ENCODE measurements at places on chromosomes 1 and 21.
A peak's percentile ranks its signal among the peaks of the same experiment; 100 is the strongest.

DNA sequence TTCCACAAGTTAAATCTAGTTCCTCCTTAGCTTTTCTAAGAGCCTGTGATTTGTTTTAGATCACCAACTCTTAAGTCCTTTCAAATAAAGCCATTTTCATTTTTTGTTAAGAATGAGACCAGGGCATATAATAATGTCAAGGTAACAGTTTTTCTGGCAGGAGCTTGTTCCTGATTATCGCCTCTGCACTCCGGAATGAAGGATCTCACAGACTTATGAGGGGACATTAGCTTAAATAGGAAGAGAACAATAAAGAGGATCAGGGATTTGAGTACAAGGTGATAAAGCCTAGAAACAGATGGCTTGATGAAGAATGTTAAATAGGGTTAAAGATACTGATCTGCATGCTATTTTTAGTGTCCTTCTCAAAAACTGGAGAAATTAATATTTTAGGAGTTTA, 13.6 kb upstream of the OTUD7B start:
- DNase-seq: no peak

DNA sequence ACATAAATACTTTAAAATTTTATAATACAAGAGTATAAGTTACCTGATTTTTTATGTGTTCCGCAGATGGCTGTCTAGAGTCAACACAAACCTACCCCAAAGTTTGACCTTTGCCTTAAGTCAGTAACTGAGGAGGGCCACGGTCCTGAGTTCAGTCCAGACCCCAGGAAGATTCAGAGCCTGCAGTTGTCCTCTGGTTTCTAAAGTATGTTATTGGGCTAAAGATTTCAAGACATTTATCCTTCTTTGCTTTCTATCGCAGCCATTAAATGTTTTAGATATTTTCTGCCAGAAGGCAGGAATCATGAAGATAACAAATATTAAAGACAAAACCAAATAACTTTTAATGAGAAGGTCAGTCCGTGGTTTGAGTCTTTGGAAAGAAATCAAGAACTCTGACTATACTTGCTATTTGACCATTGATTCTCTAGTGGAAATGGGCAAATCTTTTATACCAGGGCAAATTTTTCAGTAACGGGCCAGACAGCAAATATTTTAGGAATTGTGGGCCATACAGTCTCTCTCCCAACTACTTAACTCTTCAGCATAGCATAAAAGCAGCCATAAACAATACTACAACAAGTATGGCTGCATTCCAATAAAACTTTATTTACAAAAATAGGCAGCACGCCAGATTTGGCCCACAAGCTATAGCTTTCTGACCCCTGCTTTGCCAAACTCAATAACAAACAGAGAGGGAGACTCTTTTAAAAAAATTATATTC, 38.0 kb upstream of the HAO2 start:
- no peak for DNase-seq

GRCh38 chr1:37732111-37732780, 32.7 kb downstream of the EPHA10 start:
- no peak for DNase-seq

DNA sequence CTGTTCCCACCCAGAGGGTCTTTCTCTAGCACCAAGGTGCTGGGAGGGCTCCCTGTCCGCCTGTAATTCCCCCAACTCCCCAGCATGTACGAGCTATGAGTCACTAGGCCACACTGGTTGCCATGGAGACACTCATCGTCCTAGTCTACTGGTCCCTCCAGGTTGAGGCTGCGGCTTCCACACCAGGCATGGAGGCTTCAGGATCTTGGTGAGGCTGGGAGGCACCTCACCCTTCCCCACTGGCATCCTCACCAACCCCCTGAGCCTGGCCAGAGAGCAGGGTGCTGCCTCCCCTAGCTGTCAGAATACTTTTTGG, 75.6 kb upstream of the KAZN start:
- no peak for DNase-seq

DNA sequence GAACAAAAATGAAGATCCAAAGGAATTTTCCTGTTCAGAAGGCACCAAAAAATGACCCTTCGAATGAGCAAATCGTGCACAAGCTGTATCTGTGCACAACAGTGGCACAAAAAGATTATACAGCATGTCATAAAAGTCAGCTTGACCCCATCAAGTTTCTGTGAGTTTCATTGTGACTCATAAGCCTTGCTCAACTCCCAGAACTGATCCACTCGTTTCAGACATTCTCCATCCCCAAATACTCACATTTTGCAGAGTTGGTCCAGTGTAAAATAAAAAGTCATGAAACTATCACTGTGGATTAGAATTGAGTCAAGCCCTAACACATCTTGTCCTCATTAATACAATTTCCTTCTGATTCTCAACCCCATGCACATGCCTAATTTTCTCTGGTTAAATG, 174.7 kb upstream of the PKN2 start:
- no peak for DNase-seq

- DNase-seq: no peak
Observed at GRCh38 chr21:34311561-34312330, 52.1 kb upstream of the KCNE2 start.

GRCh38 chr1:223551610-223552009, 113.9 kb downstream of the CAPN8 start:
- DNase-seq: no peak

DNA sequence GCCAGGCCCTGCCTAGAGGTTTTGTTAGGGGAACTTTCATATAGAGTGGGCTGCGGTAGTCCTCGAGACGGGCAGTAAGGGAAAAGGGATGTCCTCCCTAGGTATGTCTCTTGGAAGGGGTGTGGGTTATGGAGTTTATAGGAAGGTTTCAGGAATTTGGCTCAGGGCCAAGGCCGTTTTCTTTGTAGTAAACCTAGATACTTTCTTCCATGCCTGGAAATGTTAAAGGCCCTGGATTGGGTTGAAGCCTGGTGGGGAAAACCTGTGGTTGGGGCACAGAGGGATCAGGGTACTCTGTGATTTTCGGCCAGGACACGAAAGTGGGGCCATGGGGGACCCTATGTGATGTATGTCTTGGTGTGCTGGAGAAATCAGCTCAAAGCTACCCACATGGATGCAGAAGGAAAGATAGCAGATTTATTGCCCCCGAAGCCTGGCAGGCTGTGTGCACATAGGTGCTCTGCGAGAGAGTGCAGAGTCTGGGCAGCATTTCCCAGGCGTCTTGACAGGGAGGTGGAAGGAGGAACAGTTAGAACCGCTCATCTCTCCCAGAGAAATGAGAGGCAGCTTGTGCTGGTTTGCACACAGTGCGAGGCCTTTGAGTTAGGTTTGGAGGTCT, 1.7 kb downstream of the SNAP47 start:
- DNase-seq: no peak

GRCh38 chr1:24426744-24427544, 11.3 kb downstream of the NIPAL3 start:
- no peak for DNase-seq

- no peak for DNase-seq
Observed at GRCh38 chr1:92563457-92564216, 76.9 kb upstream of the GFI1 start.

DNA sequence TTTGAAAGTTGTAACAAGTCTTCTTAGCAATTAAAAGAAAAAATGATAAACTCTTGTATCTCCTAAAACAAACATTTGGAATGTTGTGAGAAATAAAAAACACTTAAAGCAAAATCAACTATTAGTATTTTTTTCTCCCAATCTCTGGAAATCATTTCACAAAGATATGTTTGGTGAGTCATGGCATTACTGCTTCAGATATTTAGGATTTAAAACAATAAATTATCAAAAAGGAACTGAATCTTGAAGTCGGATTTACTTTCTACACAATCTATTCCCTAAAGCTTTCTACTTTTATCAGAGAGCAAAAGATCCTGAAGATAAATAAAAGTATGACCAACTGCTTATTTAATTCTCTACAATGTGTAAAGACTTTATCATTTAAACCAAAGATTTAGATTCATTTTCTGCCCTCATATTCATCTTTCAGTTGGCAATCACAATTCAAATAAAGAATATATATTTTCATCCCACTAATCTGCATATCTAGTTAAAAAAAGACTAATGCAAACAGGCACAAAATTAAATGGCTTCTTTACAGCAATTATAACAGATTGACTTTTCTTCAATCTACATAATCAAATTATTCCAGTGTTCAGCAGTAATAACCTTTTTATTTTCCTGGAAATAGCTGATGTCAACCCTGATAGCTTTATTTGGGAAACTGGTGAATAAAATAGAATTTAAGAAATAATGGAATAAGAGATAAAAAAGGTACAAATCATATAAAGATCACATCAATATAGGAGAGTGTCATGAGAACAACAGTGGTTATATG, 230.0 kb downstream of the COP1 start:
- no peak for DNase-seq

GRCh38 chr1:101366513-101367215, 129.8 kb downstream of the S1PR1 start:
- DNase-seq: no peak

DNA sequence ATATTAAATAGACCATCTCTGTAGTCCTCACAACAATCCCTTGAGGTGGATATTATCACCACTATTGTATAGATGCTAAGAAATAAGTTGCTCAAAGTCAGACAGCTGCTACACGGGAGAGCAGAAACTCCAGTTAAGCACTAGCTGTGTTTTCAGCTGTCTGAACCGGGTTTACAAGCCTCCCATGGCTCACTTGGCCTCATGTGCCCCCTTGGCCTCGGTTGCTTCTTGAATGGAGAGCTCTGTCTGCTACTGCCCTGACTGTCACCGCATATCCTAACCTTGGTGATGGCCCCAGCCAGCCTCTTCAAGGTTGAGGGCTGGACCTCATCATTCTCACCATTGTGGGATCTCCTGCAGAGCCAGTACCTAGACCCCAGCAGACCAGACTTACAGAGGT, 123.4 kb downstream of the AK5 start:
- no peak for DNase-seq

GRCh38 chr1:242140836-242141235, 141.9 kb upstream of the MAP1LC3C start:
- no peak for DNase-seq

DNA sequence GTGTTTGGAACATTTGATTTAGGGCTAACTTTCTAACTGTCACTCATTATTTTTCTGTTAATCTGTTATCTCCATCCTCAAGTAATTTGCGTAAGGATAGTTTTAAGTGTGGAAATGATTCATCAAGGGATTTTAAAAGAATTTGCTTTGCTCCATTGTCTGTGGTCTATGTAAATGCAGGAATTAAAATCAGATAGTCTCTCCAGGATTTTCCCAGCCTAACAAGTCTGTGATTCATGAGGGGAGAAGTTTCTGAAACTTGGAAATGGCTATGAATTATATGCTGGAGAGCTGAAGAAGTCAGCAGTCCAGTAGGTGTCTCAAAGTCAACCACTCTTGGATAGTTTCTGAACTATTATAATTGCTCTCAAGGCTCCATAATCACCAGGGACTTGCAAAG, 264.5 kb downstream of the MRPL39 start:
- DNase-seq: no peak

- no peak for DNase-seq
Observed at GRCh38 chr1:28893403-28894102, 20.8 kb upstream of the EPB41 start.

DNA sequence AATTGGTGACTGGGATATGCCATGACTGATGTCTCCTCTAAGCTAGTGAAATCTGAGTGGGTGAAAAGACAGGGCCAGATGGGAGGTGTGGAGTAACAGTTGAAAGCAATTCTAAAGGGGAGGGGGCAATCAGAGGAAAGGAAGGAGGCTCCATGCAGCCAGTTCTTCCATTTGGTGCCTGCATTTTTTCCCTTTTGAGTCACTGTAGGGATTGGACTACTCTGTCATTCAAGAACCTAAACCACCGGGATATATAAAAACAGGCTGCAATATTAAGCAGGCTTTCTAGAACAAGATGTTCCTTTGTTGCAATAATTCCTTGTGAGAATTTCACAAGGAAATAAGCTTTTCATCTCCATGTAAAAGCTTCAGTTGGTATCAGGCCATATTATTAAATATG, 18.3 kb downstream of the CLIC6 start:
- no peak for DNase-seq

GRCh38 chr1:51131185-51131584, 29.2 kb downstream of the C1orf185 start:
- DNase-seq: no peak

GRCh38 chr1:226596531-226597165, 48.1 kb downstream of the STUM start:
- no peak for DNase-seq

GRCh38 chr1:107480548-107481415, 339.9 kb downstream of the NTNG1 start:
- no peak for DNase-seq

- DNase-seq: no peak
Observed at GRCh38 chr1:18768086-18768485, 91.4 kb downstream of the TAS1R2 start.

DNA sequence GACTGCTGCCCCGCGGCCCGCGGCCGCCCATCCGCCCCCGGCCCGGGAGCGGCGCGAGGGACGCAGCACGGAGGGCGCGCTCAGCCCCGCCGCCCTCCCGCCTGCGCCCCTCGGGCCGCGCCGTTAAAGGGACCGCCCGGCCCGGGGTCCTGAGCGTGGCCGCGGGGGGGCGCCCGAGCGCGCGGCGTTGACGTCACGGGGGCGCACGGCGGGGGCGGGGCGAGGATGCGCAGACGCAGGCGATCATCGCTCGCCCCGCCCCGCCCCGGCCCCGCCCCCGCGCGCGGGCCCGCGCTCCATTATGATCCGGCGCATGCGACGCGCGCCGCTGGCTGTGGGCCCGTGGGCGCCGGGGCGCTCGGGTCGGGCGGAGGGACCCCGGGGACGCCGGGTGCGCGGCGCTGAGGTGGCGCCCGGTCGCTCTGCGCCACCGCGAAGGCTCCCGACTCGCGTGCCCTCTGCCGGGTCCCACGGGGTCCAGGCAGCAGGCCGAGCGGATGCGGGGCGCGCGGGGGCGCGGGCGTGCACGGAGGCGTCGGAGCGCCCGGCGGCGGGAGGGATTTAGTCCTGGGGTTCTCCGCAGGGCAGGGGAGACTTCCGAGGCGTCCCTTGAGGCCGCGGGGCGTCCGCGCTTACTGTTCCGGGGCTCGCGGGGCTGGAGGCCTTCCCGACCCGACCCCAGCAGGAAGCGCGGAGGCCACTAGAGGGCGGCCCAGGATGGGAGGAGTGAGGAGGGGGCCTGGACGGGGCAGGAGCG, at the start of gene DVL1:
Gene DVL1, minus strand, starts transcription at position 163 of the 757 bp plus-strand sequence. CDS start 353 bp downstream, outside the sequence.
- peak; percentile 61 for DNase-seq

DNA sequence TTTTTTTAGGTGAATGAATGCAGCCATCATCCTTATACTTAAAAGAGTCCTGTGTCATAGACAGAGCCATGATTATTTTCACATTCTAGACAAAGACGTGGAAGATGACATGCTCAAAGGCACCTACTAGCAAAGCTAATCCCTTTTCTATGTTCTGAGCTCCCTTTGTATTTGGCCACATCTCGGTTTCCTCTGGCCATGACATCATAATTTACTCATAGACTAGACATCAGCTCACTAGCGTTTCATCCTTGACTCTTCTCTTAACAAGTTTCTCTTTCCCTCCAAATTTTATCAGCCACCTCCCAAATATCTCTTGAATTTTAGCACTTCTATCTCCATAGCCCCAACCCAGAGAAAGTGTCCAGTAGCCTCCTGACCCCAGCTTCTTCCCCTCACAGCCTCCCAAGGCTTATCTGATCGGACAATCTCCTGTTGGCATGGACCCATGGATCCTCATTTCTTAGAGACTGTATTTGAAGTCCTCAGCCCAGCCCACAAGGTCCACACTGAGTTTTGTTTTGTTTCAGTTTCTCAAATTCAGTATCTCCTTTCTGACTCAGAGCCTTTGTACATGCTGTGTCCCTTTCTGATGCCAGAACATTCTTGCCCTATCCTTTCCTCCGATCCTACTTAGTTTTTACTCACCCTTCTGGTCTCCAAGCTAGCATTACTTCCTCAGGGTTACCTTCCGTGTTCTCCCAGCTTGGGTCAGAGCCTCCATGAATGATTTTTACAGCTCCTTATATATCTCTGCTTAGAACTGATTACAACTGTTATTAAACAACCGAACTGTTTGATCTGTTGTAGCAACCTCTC, 33.0 kb upstream of the EPS8L3 start:
- no peak for DNase-seq

- no peak for DNase-seq
Observed at GRCh38 chr1:2228694-2229036, 546 bp downstream of the SKI start.

Data from activated T-cell treated with anti-CD3 and anti-CD28 coated beads for 4 hours (primary cell).